Stimulated activated CD4-positive, alpha-beta T cell treated with anti-CD3 and anti-CD28 coated beads, Interleukin-2, amount 100 ng/mL, for 4 hours (primary cell): ENCODE measurements at places on chromosomes 6 and 20.

DNA sequence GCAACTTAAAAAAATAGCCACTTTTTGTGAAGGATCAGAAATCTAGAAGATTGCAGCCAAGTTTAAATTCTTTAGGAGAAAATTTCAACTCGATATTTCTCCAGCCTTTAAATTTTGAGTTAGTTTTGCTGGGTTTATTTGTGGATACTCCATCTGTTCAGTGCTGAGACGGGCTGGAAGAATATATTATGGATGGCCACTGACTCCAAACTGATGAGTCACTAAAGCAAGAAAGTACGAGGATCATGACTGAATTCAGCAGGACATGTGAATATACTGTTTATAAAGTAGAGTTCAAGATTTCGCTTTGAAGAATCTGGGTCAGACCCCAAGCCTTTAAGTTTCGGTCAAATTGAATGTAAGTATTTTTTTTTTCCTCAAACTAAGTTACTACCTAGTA is 199.5 kb downstream of the ADGRB3 start:
- DNase-seq: no peak

- DNase-seq: no peak
These were observed 2.0 kb downstream of the ARFGAP1 start for GRCh38 chr20:63274381-63275228.

- no peak for DNase-seq
These were observed 197.6 kb downstream of the PRL start for GRCh38 chr6:22099231-22099630.

DNA sequence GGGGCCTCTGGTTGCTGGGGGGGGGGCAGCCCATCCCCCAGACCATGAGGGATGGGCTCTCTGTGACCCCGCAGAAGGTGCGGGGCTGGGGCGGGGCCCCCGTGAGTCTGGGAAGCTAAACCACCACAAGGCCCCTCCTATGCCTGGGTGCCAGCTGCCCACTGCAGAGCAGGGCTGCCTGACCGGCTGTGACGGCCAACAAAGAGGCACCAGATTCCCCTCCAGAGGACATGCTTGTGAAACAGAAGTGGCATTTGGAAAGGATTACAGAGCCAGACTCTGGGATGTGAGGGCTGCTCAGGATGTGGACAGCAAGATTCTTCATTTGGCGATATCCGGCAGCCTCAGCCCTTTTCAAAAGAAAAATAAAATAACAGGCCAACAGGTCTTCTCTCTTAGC is 16.5 kb upstream of the NTSR1 start:
- DNase-seq: no peak

DNA sequence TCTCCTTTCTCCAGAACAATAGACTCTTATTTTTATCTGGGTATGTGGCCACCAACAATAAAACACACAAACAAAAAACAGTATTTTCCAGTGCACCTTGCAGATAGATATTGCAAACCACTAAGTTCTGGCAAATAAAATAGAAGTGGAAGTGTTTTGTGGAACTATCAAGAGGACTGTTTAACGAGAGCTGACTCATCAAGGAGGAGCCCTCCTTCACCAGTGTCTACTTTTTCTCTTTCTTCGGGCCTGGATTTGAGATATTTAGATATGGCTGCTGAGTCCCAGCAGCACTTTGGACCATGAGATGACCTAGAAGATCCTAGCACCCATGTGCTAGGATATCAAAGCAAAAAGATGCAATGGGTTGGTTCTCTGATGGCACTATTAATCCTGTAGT is 154.7 kb downstream of the AIG1 start:
- no peak for DNase-seq
